ENCODE measurements at places on chromosomes 16 and 17. TPM values are rescaled to one million over a fixed set of nuclear protein-coding genes. Genes with fewer than 3 reads are reported as not detected.
A peak's percentile ranks its signal among the peaks of the same experiment; 100 is the strongest.

DNA sequence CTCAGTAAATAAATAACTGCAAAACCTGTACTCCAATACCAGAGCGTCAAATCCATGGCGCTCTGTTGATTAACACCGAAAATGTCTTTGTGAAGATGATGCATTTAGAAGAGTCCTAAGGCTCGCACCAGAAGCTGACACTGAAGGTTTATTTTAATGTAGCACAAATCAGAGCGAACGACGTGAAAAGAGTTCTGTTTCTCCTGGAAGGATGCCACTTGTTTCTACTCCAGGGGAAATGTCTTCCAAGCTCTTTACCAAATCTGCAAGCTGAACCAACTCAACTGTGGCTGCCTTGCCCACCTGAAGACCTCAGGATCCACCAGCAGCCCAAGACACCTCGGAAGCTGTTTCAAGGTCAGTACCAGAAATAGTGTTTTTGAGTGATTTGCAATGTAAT lies 194.4 kb upstream of the MAF start:
- DNase-seq: no peak

GRCh38 chr17:12644623-12645022 lies 21.1 kb upstream of the MYOCD start:
- DNase-seq: no peak

- DNase-seq: no peak
These were observed 31.9 kb upstream of the ACSF3 start for GRCh38 chr16:89061590-89062380.

DNA sequence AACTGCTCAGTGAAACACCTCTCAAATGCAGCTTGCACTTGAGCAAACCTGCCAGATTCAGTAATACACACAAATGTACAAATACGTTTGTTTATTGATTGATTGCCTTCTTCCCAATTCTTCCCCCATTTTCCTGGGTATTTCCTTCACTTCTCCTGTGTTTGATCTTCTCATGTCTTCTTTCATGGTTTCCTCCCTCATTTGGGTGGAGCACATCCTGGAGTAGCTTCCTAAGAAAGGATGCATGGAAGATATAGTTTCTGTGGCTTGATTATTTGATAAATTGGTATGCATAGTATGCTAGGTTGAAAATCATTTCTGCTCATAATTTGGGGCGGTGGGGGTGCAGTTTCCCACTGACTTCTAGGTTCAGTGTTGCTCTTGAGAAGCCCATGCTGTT lies 28.8 kb downstream of the JPH3 start:
- DNase-seq: no peak

- DNase-seq: peak; percentile 76
These were observed 1.1 kb downstream of the IL17C start for GRCh38 chr16:88639231-88640038.

GRCh38 chr16:69486724-69487123 lies 62.3 kb downstream of the CYB5B start:
- no peak for DNase-seq

DNA sequence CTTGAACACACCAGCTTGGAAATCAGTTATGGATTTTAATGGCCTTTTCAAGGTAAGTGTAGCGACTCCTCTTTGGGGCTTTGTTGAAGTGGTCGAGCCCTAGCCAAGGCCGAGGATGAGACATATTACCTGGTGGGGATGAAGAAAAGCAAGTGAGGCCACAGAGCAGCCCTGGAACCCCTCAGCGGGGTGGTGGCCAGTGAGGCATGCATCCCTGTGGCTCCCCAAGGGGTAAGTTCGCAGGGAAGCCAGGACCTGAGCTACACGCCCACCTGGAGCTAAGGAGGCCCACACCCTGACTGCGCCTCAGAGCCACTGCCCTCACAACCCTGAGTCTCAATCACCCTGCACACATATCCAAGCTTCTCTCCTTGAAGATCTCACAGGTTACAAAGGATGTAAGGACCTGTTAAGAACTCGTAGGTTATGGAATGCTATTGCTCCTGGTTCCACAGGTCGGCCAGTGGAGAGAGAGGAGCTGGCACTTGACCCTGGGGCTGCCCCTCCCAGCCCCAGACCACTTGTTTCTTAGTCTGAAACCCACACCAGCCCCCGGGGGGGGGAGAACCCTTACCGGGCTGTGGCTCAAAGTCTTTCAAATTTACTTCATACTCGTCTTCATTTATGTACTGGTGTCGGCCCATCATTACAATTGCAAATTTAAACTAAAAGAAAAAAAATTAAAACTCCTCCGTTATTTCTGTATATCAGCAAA lies 12.0 kb downstream of the LITAFD start:
- DNase-seq: no peak

GRCh38 chr17:27414271-27414670 lies 42.0 kb upstream of the KSR1 start:
- no peak for DNase-seq

- DNase-seq: no peak
These were observed 9.8 kb downstream of the FSCN2 start for GRCh38 chr17:81537856-81538555.

DNA sequence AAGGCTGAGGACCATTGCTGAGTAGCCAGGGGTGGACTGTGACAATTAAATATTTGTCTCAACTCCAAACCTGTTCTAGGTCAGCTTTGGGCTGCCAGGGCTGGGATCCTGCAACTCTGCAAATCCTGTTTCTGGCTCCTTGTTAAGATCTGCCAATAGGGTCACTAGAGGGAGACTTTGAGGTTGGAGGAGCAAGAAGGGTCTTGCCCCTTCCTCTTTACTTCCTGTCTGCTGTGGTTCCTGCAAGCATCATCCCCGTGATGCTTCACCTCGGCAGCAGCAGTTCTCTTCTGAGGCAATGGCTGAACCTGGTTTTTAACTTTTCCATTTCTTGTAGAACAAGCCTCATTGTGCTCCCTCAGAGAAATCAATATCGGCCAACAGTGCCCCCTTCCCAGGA lies 124.6 kb downstream of the IRX5 start:
- no peak for DNase-seq

GRCh38 chr17:70552230-70552981 lies 383.1 kb downstream of the KCNJ2 start:
- no peak for DNase-seq

DNA sequence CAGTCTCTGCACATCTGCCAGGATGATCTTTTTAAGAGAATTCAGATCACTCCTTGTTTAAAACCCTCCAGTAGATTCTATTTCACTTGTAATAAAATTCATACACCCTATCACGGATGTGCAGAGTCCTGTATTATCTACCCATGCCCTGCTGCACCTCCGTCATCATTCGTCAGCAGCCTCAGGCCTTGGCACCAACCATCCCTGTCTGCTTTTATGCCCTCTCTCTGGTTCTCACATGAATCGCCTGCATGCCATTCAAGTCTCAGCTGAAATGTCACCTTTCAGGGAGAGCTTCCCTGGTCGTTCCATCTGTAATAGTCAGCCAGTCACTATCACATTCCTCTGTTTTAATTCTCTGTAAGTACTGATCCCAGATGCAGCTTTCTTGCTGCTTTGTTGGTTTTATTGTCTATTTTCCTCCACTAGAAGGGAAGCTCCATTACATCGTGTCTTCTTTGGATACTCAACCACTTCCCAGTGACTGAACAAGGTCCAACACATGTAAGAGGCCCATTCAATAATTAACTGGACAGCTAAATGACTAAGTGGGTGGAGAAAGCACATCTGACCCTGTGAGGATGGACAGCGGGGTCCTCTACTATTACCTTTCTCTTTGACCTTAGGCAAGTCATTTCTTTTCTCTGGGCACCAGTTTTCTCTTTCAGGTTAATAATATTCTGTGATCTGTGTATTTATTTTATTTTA lies 81.2 kb upstream of the GOT2 start:
- DNase-seq: no peak

DNA sequence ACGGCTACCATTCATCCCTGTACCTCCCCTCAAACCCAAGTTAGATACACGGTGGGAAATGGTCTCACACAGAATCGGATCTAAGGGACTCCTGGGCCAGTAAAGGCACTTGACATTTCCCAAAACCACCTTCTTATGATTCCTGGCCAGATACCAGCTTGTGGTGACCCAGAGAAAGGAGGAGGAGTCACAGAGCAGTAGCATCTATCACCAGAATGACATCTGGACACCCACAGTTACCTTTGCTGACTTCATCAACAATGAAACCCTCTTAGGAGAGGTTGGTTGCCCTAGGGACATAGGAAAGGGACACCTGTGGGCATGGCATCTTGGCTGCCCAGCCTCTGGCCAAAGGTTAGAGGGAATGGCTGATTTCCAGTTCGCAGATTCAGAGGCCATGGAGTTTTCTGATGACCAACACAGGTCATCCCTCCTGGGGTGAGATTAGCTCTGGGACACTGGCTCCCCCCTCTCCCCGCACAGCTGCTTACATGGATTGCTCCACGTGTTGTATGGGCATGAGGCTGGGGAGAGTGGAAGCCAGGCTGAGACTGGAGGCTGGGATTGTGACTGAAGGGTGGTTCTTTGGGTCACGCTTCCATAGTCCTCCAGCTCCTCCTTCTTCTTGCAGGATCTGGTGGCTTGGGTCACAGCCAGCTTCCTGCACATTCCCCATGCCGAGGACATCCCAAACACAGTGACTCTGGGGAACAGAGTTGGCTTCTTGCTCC lies 1.4 kb upstream of the AOC3 start:
- DNase-seq: peak; percentile 45

DNA sequence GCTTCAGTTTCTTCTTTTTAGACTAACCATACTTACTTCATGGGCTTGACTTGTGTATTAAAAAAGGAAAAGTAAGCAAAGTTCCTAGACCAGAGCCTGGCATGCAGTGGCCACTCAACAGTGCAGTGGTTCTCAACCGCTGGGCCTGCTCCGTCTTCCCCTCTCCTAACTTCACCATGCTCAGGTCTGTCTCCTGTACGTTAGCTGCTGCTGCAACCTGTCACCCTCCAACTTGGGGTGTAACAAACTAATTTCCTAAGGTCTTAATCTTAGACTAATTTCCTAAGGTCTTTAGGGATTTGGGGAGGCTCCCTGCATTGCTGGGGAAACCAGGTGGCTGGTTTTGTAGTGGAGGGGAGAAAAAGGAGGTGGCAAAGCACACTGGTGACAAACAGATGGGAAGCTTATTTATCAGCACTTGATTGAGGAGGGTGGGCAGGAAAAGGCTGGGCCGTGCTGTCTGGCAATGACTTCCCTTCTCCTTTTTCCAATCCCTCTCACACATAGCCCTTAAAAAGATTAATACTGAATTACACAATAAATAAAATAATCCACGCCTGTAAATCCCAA lies 2.2 kb upstream of the ARL4D start:
- no peak for DNase-seq

GRCh38 chr17:63222655-63223054 lies 223.5 kb downstream of the CYB561 start:
- DNase-seq: no peak

GRCh38 chr16:57480754-57481230 lies 5.5 kb downstream of the DOK4 start:
- DNase-seq: no peak

DNA sequence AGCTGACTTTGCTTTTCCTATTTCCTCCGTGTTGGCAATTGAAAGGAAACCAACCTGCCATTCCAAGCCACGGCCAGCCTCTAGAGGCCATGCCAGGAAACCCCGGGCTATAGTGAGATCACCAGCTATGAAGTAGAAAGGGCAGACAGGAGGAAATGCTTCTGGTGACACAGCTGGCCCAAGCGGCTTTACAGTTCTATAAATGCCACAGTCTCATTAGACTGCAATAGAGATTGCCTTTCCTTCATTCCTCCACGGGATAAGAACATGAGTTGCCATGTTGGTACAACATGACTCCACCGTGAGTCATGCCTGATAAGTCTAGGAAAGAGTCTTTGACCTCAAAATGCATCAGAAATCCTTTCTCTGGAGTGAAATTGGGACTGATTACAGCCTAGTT lies 384.9 kb downstream of the GRIN2A start:
- peak; percentile 11 for DNase-seq

DNA sequence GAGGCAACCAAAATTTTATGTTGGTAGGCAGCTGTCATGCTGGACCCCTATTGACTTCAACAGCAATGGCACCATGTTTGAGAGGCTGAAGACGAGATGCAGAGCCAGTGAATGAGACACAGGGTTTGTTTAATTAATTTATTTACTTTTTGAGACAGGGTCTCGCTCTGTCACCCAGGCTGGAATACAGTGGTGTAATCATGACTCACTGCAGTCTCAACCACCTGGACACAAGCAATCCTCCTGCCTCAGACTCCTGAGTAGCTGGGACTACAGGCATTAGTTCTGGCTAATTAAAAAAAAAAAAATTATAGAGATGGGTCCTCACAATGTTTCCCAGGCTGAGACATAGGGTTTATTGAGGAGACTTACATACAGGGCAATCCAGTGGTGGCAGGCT lies 36.2 kb upstream of the PPM1D start:
- no peak for DNase-seq

DNA sequence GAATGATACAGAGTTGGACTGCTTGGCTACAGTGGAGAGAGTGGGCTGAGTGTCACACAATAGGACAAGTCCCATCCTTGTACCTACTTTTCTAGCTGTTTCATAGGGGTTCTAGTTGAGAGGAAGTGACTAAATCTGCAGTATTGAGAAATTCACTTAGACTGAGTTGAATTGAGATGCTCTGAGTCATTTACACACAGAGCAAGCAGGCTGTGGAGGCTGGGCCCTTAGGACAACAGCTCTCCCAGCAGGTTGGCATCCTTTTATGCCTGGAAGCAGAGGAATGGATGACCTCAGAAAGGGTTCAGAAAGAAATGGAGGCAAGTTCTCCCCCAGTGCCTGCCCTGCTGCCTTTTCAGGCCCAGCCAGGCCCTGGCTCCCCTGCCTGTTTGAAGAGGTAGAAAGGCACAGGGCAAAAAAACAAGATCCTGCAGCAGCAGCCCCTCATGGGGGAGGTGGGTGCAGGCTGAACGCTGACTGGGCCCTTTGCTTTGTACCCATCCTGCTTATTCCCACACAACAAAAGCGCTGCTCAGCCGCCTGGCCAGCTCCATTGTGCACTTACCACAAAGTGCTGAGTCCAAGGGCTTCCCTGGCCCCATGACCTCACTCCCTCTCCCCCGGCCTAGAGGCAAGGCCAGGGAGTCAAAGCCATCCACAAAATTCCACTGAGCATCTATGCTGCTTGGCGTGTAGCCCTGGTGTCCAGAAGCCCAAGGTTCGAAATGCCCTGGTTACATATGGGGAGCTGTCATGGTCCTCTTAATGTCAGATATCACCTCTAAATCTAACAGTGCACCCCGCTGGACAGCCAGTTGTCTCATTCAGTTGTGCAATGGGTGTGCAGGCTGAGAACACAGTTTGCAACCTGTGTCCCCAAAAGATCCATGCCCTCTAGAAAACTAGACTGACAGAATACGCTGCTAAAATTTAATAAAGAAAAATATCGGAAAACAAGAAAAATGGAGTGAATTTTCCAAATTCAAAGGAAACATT lies 5.4 kb upstream of the CRYBA1 start:
- no peak for DNase-seq

Gene KRTAP4-3
- total RNA-seq: not detected

Gene TP53TG3
- not detected for total RNA-seq

Gene CLEC3A
- total RNA-seq: not detected

Gene FSCN2
- total RNA-seq: 3.1 TPM

Gene ADAM11
- total RNA-seq: 1.7 TPM

Gene RMI2
- total RNA-seq: 10.5 TPM

Gene P2RX5
- total RNA-seq: 3.7 TPM

Gene GNAO1
- total RNA-seq: 10.3 TPM

Gene RRAD
- total RNA-seq: 39.7 TPM

Gene ZNF469
- under 0.01 TPM for total RNA-seq

Gene CCDC200
- not detected for total RNA-seq

Gene TCAP
- not detected for total RNA-seq
